Right ventricle myocardium inferior (tissue), 1 donor: ENCODE measurements at places on chromosomes 13 and 19. TPM values are rescaled to one million over a fixed set of nuclear protein-coding genes. Genes with fewer than 3 reads are reported as not detected.

- DNase-seq: no peak
Measured at GRCh38 chr13:113863524-113864272, at the start of gene GAS6. Gene GAS6, minus strand, starts transcription at chr13:113864076. Its CDS starts 156 bp downstream, at chr13:113863920.

- DNase-seq: no peak
Measured at GRCh38 chr13:91882918-91883317, 484.5 kb downstream of the GPC5 start.

GRCh38 chr19:51889934-51890333 lies 2.2 kb upstream of the ZNF577 start:
- no peak for DNase-seq

GRCh38 chr19:5132206-5132560 lies 163.3 kb downstream of the KDM4B start:
- no peak for DNase-seq

Gene ZNF93
- total RNA-seq: 1.7 TPM

DNA sequence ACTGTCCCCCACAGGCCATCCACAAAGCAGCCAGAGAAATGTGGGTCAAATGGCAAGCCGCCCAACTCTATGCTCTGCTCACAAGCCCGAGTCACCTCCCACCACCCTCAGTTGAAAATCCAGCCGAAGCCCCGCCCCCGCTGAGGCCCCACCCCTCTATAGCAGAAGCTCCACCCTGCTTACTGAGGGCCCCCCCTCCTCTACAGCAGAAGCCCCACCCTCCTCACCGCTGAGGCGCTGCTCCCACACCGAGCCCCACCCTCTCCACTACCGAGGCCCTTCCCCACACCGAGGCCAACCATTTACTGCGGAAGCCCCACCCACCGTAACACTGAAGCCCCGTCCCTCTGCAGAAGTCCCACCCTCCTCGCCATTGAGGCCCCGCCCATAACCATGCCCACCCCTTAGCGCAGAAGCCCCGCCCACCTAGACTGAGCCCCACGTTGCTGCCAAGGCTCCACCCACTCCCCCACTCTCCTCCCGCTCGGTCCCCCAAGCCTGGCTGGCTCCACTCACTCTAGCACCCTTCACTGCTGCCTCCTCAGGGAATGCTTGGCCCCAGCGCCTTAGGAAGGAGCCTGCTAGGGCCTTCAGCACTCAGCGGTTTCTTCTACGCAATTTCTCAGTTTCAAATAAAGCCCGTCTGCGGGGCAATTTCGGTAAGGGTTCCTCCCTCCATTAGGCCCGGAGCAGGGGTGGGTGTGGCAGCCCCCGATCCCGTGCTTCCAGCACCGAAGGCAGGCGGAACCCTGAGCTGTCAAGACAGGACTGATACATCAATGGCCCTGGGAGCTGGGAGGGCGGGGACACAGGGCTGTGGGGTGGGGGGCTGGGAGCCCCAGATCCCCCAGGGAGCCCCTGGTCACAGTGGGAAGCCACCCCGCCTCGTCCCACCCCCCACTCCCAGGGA lies 9.0 kb upstream of the MYDGF start:
- DNase-seq: peak; percentile 55

Gene COG3
- total RNA-seq: 12.3 TPM

- DNase-seq: no peak
Measured at GRCh38 chr19:46460981-46461380, 10.4 kb downstream of the PNMA8A start.

Gene GPR108
- 23.9 TPM for total RNA-seq

DNA sequence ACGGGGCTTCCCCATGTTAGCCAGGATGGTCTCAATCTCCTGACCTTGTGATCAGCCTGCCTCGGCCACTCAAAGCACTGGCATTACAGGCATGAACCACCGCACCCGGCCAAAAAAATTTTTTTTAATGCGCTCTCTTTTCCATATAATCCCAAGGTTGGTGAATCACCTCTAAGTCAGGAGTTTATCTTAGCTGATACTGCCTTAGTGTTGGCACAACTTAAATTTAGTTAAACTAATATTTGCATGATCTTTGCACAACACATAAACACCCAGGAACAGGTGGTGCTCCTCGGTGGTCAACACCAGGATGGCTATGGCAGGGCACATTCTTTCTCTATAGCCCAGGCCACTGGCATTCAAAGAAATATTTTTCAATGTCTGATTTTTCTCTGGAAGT lies 24.1 kb upstream of the PSG7 start:
- DNase-seq: no peak

- no peak for DNase-seq
Measured at GRCh38 chr19:43564800-43565199, 10.5 kb downstream of the XRCC1 start.

- DNase-seq: no peak
Measured at GRCh38 chr13:76035711-76036110, 399.6 kb downstream of the LMO7 start.

GRCh38 chr13:108483981-108484380 lies 145.4 kb upstream of the MYO16 start:
- DNase-seq: no peak

Gene GPR183
- total RNA-seq: 2.7 TPM

- no peak for DNase-seq
Measured at GRCh38 chr13:30021611-30022010, 171.2 kb upstream of the UBL3 start.

DNA sequence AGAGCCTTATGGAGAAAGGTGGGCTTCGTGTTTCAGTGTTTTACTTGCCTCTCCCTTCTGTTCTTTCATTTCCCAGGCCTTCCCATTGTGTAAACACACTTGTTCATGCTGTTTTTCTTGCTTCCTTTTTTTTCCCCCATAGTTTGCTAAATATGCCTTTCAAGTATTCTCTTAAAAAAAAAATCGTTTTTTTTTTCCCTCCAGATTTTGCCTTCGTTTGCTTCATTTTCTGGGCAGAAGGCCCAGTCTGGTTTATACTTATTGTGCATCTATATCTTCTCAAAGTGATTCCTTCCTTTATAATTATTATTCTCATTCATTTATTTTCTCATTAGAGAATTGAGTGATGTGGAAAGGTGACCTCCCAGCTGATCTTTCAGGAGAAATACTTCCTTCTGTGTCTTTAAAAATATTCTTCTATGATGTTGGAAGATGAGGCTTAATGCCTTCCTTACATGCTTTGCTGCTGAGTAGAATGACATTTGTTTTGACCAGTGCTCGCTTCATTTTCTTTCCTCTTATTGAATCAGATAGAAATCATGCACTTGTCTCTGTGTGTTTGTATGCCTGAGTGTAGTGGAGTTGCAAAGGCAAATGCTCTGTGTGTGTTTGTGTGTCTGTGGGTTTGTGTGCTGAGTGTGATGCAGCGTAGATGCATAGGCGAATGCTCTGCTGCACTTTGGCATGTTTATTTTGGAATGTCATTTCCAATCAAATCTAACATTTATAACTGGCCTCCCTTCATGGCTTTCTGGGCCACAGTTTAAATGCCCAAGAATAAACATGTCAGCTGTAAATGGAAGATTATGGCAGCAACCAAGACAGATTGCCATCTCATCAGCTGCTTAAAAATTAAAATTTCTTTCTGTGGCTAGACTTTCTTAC lies 591.4 kb downstream of the FGF9 start:
- no peak for DNase-seq

Gene GGACT
- total RNA-seq: 1.4 TPM

DNA sequence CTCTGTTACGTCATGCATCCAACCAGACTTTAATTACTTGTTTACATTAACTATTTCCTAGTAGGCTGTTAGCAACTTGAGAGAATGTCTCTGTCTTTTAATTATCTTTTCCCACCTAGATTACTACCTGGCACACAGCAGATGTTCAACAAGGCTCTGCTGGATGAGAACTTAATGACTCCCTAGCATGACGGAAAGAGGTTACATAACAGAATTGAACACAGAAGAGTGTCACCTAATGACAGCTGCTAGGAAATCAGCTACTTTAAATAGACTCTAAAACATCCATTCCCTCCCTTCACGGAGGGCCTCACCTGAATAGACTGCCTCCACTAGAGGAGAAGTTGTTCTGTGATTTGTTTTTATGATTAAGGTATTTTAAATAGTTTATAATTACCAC lies 110.8 kb downstream of the TEX29 start:
- no peak for DNase-seq

DNA sequence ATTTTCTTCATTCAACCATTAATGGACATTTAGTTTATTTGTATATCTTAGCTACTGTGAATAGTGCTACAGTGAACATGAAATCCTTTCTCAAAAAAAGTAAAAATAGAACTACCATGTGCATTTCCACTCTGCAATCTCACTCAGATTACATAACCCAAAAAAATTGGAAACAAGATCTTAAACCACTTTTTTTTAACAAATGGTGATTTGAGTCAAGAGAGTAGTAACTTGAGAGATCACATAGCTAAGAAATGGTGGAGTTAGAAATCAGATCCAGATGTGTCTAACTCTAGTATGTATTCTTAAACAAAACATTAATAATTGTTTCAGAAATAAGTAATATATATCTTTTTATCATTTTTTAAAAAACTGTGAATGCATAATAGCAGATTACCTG lies 318.3 kb upstream of the SGCG start:
- no peak for DNase-seq

GRCh38 chr13:84999252-84999651 lies 800.0 kb downstream of the SLITRK6 start:
- no peak for DNase-seq
